IPS DF 6.9 (cell line): ENCODE measurements at places on chromosomes 1 and 21.
A peak's percentile ranks its signal among the peaks of the same experiment; 100 is the strongest.

GRCh38 chr21:35905096-35905962 is 155.0 kb downstream of the SETD4 start:
- no peak for DNase-seq

GRCh38 chr1:234969011-234969441 is 159.6 kb downstream of the TOMM20 start:
- DNase-seq = no peak

- DNase-seq = no peak
These were observed 422.7 kb downstream of the SIPA1L2 start for GRCh38 chr1:232207073-232207866.

DNA sequence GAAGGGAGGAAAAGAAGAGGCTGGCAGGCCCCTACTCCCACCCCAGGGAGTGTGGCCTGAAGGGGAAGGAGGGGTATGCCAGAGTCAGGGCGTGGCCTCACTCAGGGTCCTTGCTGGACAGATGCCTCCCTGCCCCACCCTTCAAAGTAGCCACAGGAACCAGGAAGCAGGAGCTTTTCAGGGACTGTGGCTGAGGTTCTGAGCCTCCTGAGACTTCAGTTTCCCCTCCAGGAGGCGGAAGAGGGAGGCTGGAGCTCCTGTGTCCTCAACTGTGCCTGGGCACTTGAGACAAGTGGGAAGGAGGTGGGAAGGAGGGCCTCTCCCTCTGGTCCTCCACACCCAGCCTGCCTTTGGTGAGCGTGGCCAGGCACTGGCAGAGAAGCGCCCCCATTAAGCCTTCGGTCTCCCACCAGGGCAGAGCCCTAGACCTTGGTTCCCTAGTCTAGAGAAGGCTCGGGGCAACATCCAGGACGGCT is 5.3 kb downstream of the CELSR2 start:
- DNase-seq = no peak

DNA sequence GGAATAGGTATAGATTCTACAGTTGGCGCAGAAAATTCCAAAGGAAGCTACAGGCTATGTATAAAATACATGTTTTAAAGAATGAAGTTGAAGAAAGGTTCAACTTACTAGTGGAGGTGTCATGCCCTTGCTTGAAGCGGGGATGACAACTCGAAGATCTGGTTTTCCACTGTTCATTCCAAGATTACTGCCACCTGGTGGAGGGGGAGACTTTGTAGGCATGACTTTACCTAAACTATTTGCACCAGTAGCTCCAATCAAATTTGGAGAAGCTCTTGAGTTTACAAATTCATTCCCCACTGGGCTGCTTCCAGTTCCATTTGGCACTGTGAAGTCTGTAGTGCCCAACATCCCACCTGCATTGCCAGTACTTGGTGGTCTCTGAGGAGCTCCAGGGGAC is 81.7 kb downstream of the AXDND1 start:
- DNase-seq = peak; percentile 45

DNA sequence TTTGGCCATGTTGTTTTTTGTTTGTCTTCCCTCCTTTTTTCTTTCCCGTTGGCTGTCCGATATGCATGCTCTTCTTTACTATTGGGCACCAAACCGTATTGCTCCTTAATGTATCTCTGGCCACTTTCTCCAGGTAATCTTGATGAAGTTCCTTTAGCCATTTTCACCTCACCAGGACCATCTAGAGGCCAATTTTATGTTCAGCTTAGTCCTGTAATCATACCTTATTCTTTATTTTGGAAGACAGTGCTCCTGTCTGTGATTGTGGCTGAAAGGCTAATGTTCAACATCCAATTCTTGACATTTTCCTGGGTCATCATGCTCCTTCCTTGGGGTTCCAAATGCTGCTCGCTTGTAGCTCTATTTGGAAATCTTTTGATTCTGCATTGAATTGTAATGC is 169.5 kb downstream of the S1PR1 start:
- no peak for DNase-seq

- DNase-seq = no peak
These were observed at the start of gene WNT4 for GRCh38 chr1:22143065-22144033. WNT4 (minus strand) TSS chr1:22143097; CDS start chr1:22142922, 175 bp downstream.

DNA sequence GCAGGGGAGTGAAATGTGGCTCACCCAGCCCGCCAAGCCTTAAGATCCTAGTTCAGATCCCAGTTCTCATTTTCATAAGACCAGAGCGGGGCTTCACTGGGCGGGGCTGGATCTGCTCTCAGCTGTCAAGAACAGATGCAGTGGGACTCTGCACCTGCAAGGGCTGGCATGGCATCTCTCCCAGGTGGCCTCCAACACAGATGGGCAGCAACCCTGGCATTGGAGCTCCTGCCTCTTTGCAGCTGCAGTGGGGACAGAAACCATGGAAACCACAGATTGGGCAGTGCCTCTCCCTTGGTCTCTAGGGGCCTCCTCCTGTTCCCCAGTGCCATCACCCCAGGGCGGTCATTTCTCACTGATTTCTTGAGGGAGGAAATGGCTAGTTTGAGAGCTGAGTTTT is 267.7 kb downstream of the PRDM2 start:
- no peak for DNase-seq
